ENCODE measurements at places on chromosomes 7 and 10.

DNA sequence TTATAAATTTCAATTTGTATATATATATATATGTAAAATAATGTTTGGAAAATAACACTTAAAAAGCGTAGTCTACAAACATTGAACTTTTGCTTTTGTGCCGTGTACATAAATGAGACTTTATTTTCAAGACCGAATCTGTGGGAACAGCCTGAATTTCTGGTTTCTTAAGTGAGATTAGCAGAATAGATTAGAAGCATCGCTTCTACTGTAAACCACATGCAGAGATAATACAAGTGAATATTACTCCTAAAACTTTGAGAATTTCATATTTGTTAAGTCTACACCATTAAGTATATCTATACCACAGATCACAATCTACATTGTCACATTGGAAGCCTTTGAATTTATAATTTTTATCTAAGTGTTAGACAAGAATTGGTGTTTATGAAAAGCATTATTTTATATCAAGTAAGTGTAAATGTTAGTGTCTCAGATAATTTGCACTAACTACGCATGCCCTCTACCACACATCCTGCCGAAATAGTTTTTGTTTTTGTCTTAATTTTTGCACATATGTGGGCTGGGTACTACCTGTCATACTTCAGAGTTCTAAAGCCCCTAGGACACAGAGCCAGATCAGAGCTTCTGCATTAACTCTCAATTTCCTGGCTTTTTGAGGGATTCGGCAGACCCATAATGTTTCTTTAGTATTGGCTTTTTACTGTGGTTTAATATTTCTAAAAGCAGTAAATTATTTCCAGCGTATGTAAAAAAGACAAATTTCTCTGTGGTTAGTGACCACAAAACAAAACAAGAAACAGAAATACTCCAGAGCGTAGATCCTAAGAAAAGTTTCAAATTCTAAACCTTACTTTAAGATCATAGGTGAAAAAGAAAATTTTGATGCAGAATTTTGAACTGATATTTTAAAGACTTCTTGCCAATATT, 20.0 kb downstream of the TWIST1 start:
- no peak for DNase-seq

- no peak for DNase-seq
Measured at GRCh38 chr10:69344591-69345252, 66.4 kb downstream of the HK1 start.

GRCh38 chr10:51291961-51292360, 217.7 kb downstream of the PRKG1 start:
- no peak for DNase-seq

GRCh38 chr7:28702171-28702570, 256.0 kb downstream of the TRIL start:
- DNase-seq = no peak

DNA sequence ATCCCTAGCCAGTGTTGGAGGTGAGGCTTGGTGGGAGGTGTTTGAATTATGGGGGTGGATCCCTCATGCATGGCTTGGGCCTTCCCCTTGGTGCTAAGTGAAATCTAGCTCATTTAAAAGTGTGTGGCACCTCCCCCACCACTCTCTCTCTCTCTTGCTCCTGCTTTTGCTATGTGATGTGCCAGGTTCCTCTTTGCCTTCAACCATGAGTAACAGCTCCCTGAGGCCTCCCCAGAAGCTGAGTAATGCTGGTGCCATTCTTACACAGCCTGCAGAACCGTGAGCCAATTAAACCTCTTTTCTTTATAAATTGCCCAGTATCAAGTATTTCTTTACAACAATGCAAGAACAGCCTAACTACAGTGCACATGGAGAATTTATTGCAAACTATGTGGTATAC, 188.8 kb upstream of the POT1 start:
- no peak for DNase-seq

DNA sequence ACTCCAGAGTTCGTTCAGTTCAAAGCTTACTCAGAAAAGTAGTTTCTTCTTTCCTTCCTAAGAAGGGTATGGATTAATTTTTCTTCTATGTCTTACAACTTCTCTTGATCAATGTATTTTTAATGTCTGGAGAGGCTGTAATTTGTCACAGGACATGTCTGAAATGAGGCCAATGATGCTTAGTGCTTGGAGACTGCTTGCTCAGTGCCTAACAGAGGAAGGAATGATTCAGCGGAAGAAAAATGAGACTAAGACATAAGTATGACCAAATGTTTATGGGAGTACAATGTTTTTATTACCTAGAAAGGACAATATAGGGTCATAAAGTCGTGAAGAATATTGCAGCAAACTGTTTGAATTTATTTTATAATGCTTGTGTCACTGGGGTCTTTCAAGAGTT, 43.3 kb downstream of the GPR37 start:
- DNase-seq = no peak

- DNase-seq = no peak
Measured at GRCh38 chr7:22469371-22470143, 30.4 kb downstream of the STEAP1B start.

GRCh38 chr7:110399421-110399820, 691.5 kb upstream of the LRRN3 start:
- no peak for DNase-seq

DNA sequence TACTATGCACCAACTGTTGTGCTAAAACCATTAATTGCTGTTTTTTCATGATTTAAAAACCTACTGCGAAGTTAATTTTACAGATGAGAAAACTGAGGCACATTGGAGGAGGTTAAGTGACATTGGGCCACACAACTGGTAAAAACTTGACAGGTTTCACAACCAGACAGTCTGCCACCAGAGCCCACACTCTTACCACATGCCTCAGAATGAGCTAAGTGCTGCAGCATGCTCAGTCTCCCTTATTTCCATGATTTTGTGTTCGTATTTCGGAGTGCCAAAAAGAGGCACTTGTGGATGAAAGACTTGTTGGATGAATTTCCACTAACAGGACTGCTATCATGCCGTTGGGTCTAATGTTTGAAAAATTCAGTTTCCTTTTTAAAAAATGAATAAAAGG, 77.4 kb downstream of the PCLO start:
- DNase-seq = no peak

GRCh38 chr7:19146699-19147098, 1.5 kb upstream of the FERD3L start:
- DNase-seq = no peak

DNA sequence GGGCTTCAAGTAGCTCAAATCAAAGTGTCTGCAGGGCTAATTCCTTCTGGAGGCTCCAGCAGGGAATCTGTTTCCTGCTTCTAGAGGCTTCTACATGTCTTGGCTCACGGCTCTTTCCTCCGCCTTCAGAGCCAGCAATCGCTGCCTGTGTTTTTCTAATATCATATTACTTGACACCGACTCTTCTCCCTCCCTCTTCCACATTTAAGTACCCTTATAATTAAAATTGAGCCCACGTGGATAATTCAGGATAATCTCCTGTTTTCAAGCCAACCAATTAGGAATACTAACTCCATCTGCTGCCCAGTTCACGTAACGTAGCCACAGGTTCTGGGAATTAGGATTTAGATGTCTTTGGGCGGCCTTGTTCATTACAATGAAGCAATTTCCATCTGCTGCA, 372.2 kb downstream of the DPP6 start:
- no peak for DNase-seq

DNA sequence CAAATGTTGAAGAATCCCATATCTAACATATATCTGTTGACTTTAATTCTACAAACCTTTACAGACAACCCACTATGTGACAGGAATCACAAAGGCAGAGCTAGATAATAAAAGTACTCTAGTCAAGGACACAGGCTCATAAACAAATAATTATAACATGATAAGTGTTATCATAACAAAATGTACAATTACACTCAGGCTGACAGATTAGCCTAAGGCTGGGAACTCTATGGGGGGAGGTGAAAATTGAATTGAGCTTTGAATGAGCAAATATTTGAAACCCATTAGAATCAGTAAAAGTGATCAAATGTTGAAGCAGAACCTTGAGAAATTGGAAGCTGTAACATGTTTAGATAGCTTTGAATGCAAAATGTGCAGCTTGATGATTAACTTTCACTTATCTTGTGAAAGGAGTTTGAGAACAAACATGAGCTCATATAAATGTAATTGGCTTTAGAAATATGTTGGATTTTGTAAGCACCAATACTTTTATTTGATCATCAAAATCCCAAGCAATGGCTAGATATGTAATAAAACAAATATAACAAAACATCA, 970.2 kb downstream of the SORCS3 start:
- no peak for DNase-seq

- peak; percentile 90 for DNase-seq
Measured at GRCh38 chr7:4931943-4932342, 27.0 kb downstream of the MMD2 start.

DNA sequence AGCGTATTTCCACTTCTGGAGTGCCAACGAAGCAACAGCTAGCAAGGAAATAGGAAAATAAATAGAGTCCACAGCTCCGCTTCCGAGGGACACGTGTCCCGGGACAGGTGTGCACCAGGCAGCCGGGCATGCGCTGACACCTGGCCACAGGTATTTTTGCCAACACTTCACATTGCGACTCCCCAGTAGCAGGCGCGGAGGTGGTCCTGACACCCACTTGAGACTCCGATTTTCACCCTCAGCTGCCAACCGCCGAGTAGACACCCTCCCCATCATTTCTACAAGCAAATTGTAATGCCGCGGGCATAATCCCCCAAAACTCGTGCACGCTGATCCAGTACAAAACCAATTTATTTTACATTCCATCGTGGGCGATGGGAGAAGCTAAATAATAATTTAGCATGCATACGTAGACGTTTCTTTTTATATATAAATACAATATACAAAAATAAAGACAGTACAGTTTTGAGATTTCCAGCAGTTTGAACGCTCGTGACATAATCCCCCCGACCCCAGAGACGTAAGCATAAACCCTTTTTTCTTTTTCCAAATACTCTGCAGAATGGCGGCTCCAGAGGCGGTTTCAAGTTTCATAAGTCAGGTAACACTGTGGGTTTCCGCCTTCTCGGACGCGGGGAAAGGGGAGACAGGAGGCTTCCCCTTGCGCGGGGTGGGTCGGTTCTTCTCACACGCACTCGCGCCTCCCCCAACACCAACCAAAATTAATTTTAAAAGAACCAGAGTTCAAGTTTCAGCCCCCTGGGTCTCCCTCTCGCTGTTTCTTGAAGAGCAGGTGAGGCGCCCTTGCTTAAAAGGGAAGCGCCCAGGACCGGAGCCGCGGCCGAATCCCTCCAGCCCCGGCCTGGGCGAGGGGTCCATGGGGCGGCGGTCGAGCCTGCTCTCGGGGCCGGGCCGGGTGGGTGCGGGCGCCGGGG, 5.7 kb downstream of the MNX1 start:
- no peak for DNase-seq

DNA sequence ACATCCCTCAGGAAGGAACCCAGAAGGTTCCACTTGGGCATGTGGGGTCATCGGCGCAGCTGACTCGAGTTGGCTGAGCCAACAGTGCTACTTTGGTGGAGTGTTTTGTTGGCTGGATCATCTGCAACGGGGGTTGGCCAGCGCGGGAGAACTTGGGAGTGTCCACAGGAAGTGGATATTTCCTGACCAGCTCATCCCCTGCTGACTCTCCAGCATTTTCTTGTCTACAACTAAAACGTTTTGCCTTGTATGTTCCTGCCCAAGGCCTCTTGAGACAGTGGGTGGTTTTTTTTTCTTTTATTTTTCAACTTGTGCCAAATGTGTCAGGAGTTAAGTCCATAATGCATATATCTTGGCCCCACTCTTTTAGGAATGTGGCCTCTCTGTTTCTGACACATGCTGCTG, 208.6 kb downstream of the ZNF365 start:
- no peak for DNase-seq

DNA sequence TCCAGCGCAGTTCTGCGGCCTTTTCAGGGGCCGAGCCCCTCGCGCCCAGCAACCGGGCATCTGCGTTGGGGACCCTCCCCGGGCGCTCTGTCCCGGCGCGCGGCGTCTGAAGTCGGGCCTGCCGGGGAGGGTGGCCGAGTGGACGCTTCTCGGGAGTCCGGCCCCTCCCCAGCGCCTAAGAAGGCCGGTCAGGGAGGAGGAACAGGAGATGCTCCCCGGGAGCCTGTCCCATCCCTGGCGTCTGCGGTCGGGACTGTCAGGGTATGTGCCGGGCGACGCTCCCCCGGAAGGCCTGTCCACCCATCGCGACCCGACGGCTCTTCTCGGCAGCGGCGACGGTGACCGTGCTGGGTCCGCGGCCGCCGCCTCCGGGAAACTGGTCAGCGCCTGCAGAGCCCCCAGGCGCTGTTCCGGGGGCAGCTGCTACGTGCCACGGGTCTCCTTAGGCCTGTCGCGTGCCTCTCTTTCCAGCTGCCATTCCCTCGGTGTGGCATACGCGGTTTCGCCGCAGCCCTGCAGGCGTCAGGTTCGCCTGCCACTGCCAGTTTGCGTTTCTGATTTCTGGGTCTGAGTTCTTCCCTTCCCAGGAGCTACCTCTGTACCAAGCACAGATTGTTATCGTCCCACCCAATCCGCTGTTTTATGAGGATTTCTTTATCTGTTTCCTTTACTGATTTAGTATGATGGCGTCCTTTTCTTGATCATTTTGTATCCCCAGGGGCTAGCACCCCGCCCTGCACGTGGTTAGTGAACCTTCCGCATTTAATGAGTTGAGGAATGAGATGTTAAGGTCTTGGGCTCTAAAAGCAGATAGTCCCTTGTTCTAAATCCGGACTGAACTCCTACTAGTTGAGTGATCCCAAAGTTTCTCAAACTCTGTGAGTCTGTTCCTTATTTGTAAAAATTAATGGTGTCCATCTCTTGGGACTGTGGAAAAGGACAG, 782 bp downstream of the IFIT5 start:
- DNase-seq = peak; percentile 72

- DNase-seq = no peak
Measured at GRCh38 chr7:83629117-83629880, 19.6 kb downstream of the SEMA3E start.

- no peak for DNase-seq
Measured at GRCh38 chr10:44035474-44036197, 349.3 kb downstream of the CXCL12 start.

GRCh38 chr7:19491371-19491770, 217.5 kb downstream of the POLR1F start:
- no peak for DNase-seq

- no peak for DNase-seq
Measured at GRCh38 chr10:102832987-102833386, 4.2 kb downstream of the CYP17A1 start.

DNA sequence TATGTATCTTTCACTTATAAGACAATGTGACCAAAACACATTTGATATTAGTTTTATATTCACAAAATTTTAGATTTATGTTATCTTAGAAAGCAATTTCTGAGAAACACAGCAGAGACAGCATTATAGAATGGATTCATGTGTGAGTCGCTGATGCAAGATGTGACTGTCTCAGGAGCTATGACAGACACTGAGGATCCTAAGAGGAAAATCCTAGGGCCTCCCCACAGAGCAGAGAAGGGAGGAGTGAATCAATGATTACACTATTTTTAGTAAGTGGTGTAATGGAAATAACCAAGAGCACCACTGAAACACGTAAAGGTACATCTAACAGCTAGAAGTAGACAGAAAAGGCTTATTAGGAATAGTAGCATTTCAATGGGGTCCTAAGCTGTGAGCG, 204.0 kb upstream of the PTN start:
- no peak for DNase-seq

Data from substantia nigra (tissue), 51 donors.